NCI-H1105 treated with DMSO at 0.1 percent for 48 hours (cell line): ENCODE measurements at places on chromosomes 4 and X.

DNA sequence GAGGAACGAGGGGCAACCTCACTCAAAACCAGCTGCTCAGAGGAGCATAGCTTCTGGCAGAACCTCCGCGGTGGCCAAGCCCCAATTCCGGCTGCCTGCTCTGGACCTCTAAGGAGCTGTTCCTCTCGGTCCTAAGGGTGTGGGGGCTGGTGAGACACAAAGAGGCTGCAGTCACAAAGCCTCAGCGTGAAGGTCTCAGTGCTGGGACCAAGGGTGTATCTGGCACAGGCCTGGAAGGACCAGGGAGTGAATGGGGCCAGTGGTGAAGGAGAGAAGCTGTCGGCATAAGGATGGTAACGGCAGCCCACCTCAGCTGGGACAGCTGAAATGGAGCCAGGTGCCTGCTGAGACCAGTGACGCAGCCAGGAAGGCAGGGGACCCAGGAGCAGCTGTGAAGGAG lies 5.3 kb downstream of the PDE6B start:
- DNase-seq: no peak

DNA sequence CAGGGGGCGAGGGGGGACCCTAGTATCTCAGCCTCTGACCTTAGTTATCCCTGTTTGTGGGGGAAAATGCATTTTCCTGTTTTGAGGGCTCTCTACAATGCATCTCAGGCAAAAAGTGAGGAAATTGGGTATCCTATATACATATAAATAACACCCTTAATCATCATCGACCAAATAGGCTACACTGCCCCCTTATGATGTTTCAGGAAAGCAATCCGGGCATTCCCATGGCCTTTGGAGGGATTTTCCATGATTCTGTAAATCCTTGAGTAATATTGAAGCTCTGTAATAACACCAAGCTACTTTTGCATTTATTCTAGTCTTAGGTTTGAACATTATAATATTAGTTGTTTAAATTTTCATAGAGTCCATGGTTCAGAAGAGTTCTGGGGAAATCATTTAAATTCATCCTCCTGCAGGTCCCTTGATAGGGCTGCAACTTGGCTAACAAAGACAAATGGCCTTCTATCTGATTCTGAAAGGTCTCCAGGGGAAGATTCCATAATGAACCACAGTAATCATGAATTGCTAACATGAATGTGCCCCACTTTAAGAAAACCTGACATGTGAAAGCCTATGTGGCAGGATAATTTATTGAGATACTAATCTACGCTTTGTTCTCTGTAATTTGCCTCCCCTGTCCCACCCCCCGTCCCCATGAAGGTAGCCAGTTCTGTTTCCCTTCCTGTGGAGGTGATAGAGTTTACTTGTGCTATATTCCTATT lies 91.5 kb upstream of the SCOC start:
- DNase-seq: no peak

DNA sequence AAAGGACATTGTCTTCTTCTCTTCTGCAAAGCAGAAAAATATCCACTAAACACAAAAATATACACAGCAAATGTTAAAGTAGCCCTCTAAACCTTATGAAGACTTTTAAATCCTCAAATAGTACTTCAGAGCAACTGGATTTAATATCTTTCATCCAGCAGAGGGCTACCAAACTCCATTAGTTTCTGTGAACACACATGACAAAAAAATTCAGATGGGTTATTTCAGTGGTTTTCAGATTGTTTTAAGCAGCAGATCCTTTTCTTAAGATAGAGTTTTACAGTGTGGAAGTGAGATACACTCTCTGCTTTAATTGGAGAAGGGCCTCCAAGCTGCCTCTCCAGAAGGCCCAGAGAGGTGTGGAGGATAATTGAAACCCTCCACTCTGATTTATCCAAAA lies 56.7 kb downstream of the ANK2 start:
- DNase-seq: no peak

- DNase-seq: peak; percentile 47
These were observed 11.5 kb downstream of the IGSF1 start for GRCh38 chrX:131277543-131278136.

- DNase-seq: peak; percentile 15
These were observed 25.4 kb upstream of the SLAIN2 start for GRCh38 chr4:48315728-48316630.

DNA sequence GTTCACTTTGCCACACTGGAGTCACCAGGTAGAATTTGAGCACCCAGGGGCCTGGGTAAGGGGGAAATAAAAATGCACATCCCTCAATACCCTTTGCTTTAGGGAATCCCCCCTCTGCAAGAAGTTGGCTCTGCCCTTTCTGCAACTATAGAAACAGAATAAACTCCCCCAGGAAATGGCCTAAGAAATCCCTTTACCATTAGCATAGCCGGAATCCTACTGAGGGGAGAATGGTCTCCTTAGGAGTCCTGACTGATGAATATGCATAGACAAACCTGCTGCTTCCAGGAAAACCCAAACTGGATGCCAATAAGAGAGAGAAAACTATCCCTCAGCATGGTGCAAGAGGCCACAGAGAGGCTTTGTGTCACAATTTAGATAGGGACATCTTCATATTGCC lies 11.0 kb downstream of the EFHC2 start:
- no peak for DNase-seq

DNA sequence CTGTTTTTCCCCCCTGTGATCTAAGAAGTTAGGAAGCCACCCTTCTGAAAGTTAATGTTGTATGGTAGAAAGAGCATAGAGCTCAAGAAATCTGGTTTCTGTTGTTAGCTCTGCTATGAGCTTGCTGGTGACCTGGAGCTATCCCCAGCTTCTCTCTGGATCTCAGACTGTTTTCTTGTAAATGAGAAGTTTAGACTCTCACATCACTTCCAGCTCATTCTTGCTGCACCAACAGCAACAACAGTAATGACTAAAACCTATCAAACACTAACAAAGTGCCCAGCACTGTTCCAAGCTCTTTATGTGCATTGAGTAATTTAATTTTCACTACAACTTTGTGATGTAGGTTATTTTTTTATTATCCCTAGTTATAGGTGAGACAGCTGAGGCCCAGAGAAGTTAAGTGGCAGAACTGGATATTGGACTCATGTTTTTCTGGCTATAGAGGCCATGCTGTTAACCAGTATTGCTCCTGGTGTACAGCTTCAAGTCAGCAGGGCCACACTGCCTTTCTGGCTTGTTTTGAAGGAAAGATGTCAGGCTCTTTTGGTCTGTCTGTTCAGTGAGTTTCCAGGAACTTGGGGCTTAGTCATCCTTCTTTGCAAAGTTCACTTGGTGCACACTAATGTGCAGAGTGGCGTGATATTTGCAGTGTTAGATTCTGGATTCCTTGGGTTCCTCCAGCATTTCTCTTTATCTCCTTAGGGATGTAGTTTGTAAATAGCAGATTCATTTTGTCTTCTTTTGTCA lies 27.8 kb upstream of the TMEM164 start:
- DNase-seq: no peak

DNA sequence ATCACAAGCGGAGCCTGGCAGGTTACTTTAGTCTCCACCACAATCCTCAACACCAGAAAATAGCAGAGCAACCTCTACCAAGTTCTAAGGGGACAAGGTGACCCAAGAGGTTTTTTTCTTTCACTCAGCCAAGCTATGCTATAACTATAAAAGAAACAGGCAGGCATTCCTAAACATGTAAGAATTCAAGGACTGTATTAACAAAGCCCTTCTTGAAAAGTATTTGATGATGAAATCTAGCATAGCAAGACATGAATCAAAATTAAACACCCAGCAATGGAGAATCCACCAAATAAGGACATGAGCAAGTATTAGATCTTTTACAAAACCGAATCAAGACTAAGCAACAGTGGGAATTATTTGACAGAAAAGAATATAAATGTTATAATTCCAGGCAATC lies 25.7 kb upstream of the C1QTNF7 start:
- no peak for DNase-seq

- no peak for DNase-seq
These were observed 210.1 kb upstream of the NHS start for GRCh38 chrX:17164941-17165340.

DNA sequence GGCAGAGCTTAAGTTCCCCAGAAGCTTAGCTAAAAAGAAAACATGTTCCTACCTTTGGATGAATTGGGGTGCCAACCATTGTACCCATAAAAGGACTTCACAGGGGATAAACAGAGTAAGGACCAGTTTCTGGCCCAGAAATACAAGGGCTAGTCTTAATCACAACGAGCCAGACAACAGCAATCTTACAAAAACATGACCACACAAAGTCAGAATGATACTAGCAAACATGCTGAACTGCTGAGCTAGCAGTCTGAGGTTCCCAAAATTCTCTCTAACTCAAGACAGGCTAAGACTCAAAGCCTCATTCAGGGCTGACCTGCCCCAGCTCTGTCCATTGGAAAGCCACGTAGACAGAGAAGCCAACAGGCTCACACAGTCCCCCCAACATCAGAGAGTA lies 40.3 kb downstream of the ATP11C start:
- DNase-seq: no peak

DNA sequence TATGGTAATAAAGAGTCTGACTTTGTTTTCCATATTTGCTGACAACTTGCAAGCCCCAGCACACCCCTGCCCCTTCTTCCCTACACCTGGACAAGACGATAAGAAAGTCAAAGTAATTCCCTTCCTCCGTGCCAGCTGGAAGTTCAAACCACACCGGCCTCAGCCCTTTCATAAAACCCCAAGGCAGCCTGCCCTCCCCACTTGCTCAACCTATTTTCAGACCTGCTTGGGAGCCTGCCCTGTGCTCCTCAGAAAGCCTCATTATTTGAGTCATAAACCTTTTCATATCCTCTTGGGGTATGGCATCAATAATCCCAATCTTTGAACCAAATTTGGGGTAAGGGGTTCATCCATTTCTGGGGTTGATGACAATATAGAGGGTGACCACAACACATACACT lies 29.5 kb downstream of the NIPAL1 start:
- DNase-seq: no peak

DNA sequence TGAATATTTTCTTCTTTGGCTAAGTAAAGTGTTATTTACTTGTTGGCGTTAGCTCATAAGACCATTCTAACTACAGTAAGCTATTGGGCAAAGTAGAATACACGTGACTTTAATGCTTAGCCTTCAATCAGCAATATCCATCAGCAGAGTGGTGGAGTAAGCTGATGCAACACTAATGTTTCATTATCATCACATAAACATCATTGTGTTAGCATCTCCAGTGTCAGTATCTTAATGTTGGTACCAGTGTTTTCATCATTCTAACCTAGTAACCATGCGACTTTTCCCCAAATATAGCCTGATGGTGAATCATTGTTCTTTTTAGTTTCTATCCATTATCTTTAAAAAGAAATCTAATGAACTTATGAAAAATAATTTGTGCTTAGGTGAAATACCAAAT lies 48.5 kb downstream of the APOOL start:
- DNase-seq: no peak

DNA sequence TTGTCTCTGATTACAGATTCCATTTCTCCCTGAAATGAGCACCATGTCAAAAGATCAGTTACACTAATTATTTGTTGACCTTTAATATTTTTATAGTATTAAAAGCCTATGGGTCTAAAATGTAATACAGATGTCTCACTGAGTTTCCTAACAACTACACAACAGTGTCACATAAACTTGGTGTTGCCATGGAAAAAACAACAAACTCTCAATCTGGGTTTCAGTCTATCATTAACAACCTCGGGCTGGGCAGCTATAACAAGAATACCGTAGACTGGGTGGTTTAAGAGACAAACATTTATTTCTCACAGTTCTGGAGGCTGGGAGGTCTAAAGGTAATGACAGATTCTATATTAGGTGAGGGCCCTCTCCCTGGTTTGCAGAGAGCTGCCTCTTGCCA lies 407.1 kb downstream of the HNRNPD start:
- DNase-seq: no peak

- DNase-seq: no peak
These were observed 6.4 kb downstream of the BMX start for GRCh38 chrX:15507005-15507404.

DNA sequence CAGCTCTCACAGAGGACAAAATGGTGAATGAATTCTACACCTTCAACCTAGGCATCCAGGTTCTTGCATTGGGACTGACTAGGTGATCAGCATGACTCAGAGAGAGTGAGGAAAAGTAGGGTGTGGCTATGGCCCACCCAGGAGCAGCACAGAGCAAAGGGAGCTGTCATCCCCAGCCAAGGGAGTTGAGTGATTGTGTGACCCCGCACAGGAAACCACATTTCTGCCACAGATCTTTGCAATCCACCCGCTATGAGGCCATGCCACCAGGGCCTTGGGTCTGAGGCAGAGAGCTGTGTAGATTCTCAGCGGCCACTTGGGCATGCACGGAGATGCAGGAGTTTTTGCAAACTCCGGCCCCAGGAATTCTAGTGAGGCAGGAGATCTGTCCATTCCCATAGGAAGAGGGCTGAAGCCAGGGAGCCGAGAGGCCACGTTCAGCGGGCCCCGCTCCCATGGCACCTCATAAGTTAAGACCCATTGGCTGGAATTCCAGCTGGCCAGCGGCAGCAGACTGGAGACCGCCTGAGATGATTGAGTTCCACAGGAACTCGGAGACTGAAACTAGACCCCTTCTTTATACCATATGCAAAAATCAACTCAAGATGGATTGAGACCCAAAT lies 75.9 kb downstream of the NAA11 start:
- DNase-seq: no peak

DNA sequence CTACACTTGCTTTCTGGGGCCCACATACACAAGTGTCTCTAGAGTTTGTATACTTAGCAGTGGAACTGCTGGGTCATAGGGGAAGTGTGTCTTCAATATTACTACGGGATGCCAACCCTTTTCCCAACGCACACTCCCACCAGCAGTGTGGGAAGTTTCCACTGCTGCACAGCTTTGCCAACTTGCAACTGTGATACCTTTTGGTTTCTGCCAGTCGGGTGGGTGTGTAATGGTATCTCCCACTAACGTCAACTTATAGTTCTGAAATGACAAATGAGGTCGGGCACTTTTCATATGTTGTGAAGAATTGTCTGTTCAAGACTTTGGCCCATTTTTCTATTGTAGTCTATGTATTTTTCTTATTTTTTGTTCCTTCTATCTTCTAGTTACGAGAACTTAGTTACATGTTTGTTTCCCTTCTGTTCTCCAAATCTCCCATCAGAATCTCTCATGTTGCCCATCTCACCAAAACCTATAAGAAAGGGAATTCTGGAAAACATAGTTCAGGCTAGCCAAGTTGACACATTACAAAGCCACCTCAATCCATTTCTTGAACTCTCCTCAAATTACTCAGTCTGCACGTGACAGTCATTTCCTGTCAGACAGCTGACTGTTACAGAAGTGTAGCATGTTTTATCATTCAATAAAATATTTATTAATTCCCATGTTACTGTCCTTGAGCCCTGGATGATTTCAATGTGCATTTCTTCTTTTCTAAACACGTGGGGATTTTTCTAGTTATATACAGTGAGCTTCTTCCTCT lies 30.7 kb downstream of the PNMA6E start:
- no peak for DNase-seq

GRCh38 chr4:164424846-164425245 lies 329.1 kb upstream of the SMIM31 start:
- DNase-seq: no peak

DNA sequence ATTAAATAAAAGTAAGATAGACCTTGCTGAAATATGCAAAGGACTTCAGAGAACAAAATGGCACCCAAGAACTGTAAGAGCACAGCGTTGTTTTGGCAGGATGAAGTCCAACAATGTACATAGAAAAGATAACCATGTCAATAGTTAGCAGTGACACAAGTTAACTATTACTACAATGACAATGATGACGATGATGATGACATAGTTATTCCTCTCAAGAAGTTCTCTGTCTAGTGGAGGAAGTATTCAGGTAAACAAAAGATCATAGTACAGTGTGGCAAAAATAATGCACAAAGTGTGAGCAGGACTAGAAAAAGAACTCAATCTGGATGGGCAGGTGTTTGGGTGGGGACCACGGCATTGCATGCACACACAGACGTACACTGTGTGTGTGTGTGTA lies 75.3 kb upstream of the STIM2 start:
- no peak for DNase-seq

GRCh38 chr4:22552812-22553211 lies 36.9 kb upstream of the ADGRA3 start:
- DNase-seq: no peak
